Left lobe of liver (tissue), 2 donors: ENCODE measurements at places on chromosomes 1 and 21. TPM values are rescaled to one million over a fixed set of nuclear protein-coding genes. Genes with fewer than 3 reads are reported as not detected.

EDARADD gene
- total RNA-seq, result 0.20 TPM

DNA sequence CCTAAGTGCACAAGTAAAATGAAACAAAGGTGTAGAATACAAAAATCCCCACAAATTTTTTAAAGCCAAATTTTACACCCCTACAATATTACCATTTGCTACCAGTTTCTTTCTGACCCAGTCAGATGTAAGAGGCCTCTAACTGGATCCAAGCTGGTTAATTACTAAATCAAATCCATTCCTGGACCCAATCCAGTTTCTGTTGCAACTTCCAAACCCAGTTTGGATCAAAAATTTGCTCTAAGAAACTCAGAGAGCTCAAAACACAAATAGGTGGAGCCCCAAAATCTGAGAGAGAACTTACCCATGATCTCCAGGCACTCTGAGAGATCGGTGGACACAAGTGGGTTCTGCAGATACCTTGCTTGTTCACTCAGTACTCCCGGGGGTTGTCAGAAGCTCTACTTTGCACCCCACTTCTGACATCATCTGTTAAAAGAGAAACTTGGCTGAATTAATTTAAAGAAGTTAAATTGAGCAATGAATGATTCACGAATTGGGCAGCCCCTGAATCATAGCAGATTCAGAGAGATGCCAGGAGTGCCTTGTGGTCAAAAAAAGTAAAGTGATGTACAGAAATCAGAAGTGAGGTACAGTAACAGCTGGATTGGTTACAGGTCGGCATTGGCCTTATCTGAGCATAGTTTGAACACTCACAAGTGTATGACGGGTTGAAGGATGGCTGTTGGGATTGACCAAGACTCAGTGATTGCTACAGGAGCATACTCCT, 448.0 kb downstream of the KCNT2 start:
- DNase-seq, result no peak

RPL5 gene
- 252 TPM for total RNA-seq

DNA sequence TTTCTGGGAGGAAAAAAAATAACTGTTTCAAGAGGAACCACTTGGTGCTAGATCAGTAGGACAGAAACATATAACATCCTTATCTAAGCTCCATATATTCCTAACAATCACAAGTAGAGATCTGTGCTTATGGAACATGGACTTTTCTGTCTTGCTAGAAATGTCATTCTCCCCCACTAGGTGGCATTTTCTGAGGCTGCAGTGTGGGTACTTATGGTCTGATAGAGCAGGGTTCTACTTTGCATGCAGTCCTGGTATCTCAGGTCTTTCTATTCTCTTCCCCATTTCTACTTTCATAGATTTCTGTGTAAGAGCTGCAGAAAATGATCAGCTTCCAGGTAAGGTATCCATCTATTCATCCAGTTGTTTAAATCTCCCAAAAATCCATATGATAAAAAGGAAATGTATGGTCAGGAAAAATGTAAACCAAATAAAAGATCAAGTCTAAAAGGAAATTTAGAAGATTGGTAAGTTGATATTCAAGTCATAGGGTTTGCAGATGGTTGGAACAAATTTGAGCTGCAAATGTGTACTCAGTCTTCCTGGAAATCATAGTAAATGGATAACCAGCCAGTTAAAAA, 1.5 kb downstream of the ZNF684 start:
- no peak for DNase-seq

C1orf115 gene
- total RNA-seq, result 49.9 TPM

- DNase-seq, result peak; percentile 40
Measured at GRCh38 chr1:43272576-43273571, 3.1 kb downstream of the TMEM125 start.

GRCh38 chr1:54997711-54997986, 1.1 kb upstream of the BSND start:
- DNase-seq, result no peak

- no peak for DNase-seq
Measured at GRCh38 chr1:34898330-34898761, 31.1 kb downstream of the DLGAP3 start.

GRCh38 chr1:165573787-165574186, 30.0 kb downstream of the LRRC52 start:
- no peak for DNase-seq

GRCh38 chr1:96746440-96747420, 25.1 kb downstream of the PTBP2 start:
- no peak for DNase-seq

DNA sequence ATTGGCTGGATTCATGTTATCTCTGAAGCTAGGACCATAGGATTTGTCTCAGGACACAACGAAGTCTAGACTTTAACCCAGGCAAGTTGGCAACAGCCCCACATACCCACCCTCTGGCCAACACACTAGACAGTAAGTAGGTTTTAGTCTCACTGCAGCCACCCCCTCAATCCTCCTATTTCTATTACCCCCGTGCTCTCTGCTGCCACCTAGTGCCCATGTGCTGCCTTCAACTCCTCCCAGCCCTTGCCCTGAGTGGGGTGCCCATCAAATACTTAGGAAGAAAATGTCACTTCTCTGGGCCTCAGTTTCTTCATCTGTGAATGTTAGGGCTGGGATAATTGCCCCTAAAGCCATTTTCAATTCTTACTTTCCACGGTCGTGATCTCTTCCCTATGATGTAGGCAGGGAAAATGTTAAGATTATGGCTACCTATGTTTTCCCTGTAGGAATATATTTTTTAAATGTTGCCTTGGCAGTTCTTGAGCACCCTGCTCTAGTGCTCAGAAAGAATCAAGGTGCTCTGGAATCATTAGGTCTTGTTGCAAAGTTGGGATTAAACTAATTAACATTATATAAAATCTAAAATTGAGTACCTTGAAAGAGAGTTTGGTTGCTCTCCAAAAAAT, 213.0 kb downstream of the LMX1A start:
- peak; percentile 55 for DNase-seq

DNA sequence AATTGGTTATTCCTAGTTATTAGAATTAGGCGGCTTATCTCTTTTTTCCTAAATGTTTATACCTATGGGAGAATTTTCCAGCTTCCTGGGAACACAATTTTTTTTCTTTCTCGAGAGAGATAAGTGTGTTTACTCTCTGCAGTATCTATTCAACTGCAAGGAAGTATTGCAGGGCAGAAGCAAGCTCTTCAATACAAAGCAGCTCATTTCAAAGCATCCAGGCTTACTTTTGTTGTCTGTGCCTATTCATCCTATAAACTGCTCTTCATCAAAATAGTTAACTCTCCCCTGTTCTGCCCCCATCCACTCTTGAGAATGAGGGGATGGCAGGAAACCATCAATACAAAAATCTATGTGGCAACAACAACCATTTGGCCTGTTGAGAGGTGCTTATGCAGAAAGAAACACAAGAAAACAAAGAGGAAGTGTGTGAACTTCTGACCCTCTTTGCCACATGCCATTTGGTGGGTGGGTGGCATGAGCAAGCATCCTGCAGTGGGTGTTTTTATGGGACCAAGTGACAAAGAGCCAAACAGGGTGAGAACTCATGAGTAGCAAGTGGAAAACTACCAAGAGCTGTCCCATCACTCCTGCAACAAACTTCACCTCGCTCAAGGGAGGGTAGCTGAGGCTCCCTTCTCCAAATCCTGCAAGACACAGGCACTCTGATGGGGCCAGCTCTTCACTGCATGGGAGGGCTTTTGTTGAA, 50.6 kb upstream of the MRPS6 start:
- DNase-seq, result no peak

HAO2 gene
- total RNA-seq, result 206 TPM

DNA sequence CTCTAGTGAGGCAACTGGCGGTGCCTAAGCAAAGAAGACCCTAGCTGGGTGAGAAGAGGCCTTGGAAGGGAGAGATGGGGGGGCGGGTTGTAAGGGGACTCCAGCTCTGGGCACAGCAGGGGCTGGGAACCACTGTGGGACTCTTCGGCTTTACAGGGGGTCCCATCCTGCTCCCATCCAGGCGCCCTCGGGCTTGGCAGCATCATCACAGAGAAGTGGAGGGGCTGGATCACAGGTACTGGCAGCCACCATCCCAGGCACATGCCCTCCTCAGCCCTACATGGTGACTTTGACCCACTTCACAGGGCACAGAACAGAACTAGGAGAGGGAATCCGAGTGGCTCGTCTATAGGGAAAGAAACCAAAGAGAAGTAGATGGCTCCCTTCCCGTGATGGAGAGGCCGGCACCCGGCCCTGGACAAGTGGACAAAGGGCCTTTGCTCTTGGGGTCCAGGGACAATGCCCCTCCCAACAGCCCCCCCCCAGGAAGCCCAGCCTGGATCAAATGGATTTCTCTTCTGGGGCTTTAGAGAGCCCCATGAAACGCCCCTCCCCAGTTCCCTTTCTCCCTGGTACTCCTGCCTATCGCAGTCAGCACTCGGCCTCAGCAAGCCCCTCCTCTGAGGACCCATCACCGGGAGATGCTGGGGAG, 54.0 kb upstream of the ECE1 start:
- DNase-seq, result peak; percentile 47

GRCh38 chr1:162111572-162111971, 42.1 kb downstream of the NOS1AP start:
- DNase-seq, result no peak
